NT2/D1 (cell line): ENCODE measurements at places on chromosomes 6 and 20.

- DNase-seq, result no peak
These were observed 1.3 kb upstream of the PTCRA start for GRCh38 chr6:42914546-42914945.

GRCh38 chr6:168828800-168829199 lies 387.8 kb downstream of the SMOC2 start:
- DNase-seq, result no peak

DNA sequence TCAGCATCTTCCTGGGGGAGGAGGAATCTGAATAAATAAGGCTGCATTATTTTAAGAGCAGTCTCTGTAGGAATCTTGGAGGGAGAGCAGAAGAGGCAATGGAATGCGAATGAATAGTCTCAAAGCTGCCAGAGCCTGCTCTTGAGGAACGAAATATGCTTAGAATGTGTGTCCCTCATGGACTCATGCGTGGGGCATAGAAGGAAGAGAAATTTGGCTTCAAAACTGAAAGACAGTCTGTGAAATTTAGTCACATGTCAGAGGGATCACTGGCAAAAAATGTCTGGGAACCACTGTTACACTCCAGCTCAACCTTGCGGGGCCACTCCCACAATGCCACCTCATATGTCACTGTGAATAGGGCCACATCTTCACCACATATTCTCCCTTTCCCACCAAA lies 95.5 kb downstream of the GJA10 start:
- no peak for DNase-seq

GRCh38 chr6:3825851-3826581 lies 23.2 kb upstream of the FAM50B start:
- DNase-seq, result no peak

DNA sequence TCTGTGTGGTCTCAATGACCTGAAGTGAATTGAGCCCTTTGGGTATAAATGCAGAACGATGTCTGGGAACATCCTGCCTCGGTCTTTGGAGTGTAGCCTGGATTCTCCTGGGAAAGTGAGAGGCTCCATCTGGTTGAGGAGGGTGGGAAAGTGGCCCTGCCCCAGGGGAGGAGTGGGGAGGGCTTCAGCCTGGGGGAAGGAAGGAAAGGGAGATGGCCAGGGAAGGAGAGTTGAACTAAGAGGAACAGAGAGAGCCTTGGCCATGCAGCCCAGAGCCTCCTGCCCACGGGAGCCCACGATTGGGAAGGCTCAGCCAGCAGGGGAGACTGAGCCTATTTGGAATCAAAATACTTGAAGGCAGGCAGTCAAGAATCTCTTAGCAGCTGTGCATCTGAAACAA lies 2.3 kb upstream of the EPB41L1 start:
- DNase-seq, result no peak

GRCh38 chr6:82270881-82271635 lies 23.5 kb upstream of the IBTK start:
- DNase-seq, result no peak

- no peak for DNase-seq
These were observed 66.3 kb upstream of the CD93 start for GRCh38 chr20:23152308-23152892.

- DNase-seq, result peak; percentile 32
These were observed 702.7 kb downstream of the MAFB start for GRCh38 chr20:39986173-39986904.

- DNase-seq, result no peak
These were observed 131.8 kb downstream of the SCML4 start for GRCh38 chr6:107692351-107692750.

- DNase-seq, result no peak
These were observed 32.8 kb upstream of the HLA-C start for GRCh38 chr6:31304683-31305082.

DNA sequence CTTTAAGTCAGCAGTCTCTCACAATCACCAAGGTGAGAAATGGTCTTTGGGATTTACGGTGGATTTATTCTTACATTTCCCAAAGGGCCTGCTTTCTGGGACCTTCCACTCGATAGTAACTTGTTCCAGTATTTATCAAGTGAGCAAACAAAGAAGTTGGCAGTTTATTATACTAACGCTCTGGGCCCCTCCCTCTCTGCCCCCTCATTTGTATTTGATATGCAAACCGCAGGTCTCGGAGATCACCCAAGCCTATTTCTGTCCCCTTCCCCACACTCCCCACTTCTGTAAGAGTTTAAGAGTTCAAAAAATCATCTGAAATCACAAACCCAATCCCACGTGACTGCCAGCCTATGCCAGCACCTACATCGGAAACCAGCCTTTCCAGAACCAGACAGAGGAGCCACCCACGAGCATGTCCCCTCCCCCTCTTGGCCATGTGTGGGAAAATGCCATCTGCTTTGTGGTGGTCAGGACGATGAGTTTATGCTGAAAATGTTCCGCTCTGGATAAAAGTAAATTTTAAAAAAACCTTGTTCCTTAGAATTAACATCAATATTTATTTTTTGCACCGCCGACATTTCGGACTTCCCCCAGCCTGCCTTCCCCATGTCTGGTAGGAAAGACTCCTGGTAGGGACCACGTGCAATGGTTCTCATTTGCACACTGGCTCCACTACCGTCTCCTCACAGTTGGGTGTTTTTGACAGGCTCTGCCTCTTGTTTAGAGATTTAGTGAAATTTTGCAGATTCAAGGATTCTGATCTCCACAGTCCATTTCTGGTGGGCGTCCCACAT lies 281.0 kb downstream of the TFAP2C start:
- DNase-seq, result no peak

- no peak for DNase-seq
These were observed 6.2 kb downstream of the PXMP4 start for GRCh38 chr20:33713865-33714367.

- no peak for DNase-seq
These were observed 117.7 kb upstream of the BACH2 start for GRCh38 chr6:90414352-90414751.

- DNase-seq, result no peak
These were observed 6.2 kb downstream of the DUSP22 start for GRCh38 chr6:298233-299103.

GRCh38 chr20:48538856-48539255 lies 288.9 kb downstream of the PREX1 start:
- peak; percentile 42 for DNase-seq

DNA sequence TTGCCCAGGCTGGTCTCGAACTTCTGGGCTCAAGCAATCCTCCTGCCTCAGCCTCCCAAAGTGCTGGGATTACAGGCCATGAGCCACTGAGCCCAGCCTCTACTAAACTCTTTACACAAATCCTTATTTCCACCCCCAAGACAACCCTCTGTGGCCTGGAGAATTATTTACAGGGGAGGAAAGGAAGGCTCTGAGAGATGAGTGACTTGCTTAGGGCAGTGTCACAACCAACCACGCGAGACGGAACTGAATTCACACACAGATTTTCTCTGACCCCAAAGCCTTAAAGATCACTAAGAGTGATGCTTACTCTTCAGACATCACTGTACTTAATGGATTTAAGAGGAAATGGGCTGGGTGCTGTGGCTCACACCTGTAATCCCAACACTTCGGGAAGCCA lies 86.2 kb downstream of the RIPOR3 start:
- DNase-seq, result no peak

GRCh38 chr6:91781946-91782345 lies 1195.1 kb upstream of the MAP3K7 start:
- DNase-seq, result no peak

DNA sequence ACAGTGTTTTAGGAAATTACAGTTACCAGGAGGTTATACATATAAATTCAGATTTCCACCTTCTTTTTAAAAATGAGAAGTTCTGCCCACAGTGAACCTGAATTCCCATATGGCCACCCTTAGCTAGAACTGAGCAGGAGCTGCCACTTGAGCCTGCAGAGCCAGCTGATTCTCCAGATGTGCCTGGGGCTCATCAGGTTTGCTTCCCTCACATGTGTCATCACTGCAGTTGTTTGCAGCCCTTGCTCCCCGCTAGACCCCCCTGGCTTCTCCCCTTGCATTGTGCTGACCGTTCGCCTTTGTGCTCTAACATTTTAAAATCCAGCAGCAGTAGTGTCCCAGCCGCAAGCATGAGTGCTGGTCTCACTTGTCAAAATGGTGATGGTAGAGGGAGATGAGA lies 131.1 kb downstream of the UTRN start:
- DNase-seq, result no peak
